ENCODE measurements at places on chromosomes 3 and 15. TPM values are rescaled to one million over a fixed set of nuclear protein-coding genes. Genes with fewer than 3 reads are reported as not detected.

The CCNB2 gene
- 92.0 TPM for total RNA-seq

DNA sequence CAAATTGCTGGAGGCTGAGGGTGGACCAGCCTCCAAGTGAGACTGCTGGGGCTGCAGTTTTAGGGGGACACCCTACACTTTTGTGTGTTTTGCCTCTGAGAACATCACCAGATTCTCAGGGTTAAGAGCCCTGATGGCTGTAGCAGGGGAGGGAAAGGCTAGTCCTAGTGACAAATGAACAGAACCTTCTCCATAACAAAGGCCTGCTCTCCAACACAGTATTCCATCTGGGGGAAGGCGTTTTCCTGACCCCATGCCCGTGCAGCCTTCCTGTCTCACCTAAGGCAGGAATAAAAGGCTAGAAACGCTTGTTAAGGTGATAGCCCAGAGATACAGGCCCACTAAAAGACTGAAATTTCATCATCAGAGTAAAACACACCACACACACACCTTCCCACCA is 50.2 kb upstream of the NSMCE3 start:
- DNase-seq: no peak

DNA sequence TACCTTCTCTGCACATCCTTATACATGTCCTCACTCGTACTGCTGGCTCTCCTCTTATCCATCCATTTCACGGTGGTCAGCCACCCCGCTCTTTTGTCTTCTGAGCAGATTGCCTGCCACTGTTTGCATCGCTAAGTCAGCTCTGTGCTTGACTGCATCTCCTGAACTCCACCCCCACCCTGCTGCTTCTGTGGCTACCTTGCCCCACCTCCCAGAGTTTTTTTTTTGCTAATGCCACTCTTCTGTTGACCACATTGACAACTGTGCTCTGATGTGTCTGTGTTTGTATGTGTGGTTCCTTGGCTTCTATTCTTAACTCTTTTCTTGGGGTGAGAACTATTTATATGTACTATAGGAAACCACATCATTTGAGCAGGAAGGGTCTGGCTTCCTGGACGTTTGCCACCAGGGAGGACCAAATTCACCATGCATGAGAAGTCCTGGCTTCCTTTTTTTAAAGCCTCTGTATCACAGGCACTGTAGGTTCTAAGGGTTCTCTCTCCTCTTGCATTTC is 12.8 kb upstream of the MTMR10 start:
- DNase-seq: no peak

- DNase-seq: no peak
Measured at GRCh38 chr3:128327606-128328031, 139.1 kb downstream of the DNAJB8 start.

- DNase-seq: no peak
Measured at GRCh38 chr15:93826293-93826692, 405.1 kb upstream of the MCTP2 start.

GRCh38 chr3:11954312-11954934 is 49.8 kb upstream of the SYN2 start:
- no peak for DNase-seq

The PLS1 gene
- 23.6 TPM for total RNA-seq

DNA sequence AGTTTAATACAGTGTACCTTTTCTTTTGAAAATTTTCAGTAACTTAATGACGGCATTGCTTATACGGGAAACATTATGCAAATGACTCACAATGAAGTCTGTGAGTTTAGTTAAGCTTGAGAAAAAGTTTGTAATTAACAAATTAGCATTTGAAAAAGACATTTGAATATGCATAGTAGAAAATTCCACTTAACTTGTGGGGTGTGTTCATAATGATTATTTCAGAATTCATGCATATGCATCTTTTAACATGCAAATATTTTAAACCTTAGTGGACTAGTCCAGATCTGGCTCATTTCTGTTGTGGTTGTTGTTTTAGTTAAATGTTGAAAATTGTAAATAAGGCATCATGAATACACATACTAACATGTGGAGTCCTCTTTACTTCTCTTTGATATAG is 239.4 kb downstream of the ROBO2 start:
- no peak for DNase-seq

GRCh38 chr3:133934996-133935842 is 39.5 kb upstream of the RAB6B start:
- no peak for DNase-seq

- no peak for DNase-seq
Measured at GRCh38 chr15:42734076-42734672, 2.8 kb downstream of the CDAN1 start.

The EHHADH gene
- 25.0 TPM for total RNA-seq

- DNase-seq: no peak
Measured at GRCh38 chr15:51589881-51590568, 32.5 kb downstream of the DMXL2 start.

- DNase-seq: no peak
Measured at GRCh38 chr3:126537730-126538281, 13.9 kb downstream of the CHST13 start.

All from Caco-2 (cell line).